ENCODE measurements at places on chromosomes 2 and 18.

GRCh38 chr2:151826737-151827157 is 1.5 kb downstream of the ARL5A start:
- DNase-seq: peak; percentile 44

GRCh38 chr2:2012505-2012904 is 268.2 kb upstream of the PXDN start:
- DNase-seq: no peak

DNA sequence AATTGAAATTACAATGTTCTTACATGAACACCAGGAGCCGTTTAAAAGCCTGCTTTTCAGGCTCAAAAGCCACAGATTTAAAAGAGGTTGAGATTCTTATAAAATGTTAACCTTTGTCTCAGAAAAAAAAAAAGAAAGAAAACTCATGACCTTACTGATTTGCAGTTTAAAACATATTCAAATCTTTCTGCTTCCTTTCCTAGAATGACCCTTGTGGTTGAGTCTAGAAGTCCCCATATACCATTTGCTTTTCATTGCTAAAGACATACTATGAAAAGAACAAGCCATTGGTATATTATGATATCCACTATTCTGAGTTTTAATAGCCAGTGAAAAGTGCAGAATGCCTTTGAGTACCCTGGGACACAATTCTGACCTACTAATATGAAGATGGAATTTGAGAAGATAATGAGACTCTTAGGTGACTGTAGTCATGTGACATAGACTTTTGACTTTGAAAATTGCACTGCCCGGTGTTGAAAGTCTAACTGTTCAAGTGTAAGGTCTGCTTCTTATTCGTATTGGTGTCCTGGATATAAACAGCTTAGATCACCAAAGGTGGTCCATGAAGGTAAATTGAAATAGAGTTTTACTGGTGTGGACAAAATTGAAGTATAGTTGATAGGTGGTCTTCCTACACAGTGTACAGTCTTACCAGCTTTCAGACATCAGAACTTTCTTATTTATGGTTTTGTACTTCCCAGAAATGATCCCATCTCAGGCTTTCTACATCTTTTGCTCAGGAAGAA is 117.0 kb downstream of the DOCK10 start:
- no peak for DNase-seq

- no peak for DNase-seq
Measured at GRCh38 chr18:8828300-8828699, 122.9 kb downstream of the MTCL1 start.

DNA sequence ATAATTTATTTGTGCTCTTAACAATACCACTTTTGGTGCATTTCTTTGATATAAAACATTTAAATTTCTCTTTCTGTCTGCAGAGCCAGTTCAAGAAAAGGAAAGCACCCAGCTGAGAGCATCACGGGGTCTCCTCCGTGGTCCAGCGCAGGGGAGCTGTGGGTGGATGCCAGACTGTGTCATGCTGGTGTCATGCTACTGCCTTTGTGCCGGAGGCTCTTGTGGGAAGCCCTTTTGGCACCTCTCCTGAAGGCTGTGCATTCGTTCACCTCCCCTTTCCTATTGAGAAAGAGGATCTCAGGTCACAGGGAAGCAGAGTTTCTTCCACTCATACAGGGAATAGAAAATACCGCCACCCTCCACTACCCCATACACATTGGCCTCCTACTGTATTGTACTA is 450.4 kb downstream of the GALR1 start:
- DNase-seq: no peak

DNA sequence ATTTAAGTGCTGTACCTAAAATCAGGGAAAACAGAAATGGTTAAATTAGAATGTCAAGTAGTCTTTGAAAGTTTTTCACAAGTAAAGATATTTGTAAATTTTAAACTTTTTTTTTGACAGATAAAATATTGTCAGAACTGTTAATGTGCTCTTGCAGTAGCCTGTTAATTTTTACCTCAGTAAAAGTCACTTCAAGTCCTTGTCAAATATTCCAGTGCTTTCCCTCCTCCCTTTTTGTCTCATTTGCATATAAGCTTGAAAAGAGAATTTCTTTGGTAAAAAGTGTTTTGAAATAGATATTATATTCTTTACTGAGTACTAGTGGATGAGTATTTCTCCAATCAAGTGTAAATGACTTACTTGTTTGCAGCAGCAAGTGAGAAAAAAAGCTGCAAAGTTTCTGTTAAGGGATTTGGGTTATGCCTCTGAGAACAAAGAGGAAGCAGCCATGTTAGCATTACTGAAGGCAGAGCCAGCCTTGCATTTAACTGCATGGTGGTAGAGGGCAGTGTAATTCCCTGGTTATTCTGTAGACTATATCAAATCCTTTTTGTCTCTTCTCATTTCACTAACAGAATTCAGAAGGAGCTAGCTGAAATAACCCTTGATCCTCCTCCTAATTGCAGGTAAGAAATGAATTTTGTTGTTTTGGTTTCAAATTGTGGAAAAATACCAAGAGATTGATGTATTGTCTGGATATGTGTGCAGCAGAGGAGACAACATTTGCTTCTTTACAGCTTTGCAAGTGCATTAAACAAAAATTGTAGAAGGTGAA is 3.2 kb downstream of the UBE2E3 start:
- peak; percentile 83 for DNase-seq

GRCh38 chr2:72750977-72751639 is 74.7 kb downstream of the EXOC6B start:
- no peak for DNase-seq

GRCh38 chr2:8059794-8060193 is 622.1 kb upstream of the ID2 start:
- no peak for DNase-seq

- peak; percentile 15 for DNase-seq
Measured at GRCh38 chr18:67794521-67794920, 278.0 kb upstream of the DSEL start.

GRCh38 chr2:102266204-102266603 is 45.2 kb upstream of the IL1RL1 start:
- DNase-seq: no peak

GRCh38 chr2:217071416-217071815 is 211.6 kb upstream of the TNP1 start:
- no peak for DNase-seq

GRCh38 chr2:24152413-24153197 is 22.2 kb upstream of the FAM228A start:
- DNase-seq: no peak

- DNase-seq: no peak
Measured at GRCh38 chr2:200677721-200678532, 92.1 kb downstream of the AOX1 start.

- DNase-seq: no peak
Measured at GRCh38 chr2:37851828-37852584, 73.1 kb upstream of the RMDN2 start.

DNA sequence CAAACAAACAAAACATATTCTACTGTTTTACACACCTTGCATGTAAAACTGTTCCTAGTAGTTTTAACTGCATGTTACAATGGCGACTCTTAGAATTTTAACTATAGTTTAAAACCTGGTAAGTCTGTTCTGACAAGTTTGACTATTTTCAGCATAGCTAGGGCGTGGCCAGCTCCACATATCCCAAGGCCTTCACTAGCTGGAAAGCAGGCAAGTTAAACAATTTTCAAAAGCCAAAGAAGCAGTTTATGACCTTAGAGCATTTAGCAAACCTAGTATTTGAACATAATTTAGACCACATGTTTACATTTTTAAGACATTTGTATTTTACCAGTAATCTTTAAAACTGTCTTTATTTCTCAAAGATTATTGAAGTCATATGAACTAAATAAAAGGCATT is 402.8 kb upstream of the SYT4 start:
- DNase-seq: no peak

DNA sequence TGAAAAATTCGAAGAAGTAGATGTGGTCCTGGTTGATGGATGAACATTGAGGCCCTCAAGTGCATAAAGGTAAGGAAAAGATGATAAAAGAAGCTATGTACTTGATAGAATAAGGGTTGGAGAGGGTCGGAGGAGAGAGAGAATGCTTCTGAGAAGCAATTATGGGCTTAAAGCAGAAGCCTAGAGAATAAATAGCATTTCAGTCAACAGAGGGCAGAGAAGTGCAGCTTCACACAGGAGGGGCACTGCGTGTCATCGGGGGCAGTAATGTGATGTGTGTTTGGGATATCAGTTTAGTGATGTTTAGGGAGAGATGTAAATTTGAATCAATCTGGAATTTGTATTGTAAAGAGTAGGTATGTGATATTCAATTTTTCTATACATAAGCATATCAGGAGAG is 334.5 kb downstream of the PIK3C3 start:
- peak; percentile 20 for DNase-seq

DNA sequence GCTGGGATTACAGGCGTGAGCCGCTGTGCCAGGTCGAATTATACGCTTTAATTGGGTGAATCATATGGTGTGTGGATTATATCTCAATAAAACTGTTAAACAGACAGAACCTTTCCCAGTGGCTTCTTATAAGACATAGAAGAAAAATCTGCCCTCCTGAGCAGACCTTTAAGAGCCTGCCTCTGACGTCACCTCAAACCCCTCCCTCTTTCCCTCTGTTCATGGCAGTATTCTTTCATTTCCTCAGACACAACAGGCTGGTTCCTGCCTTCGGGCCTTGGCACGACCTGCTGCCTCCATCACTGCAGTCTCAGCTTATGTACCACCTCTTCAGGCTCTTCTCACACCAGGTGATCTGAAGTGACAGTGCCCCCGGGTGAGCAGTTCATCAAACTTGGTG is 14.0 kb upstream of the PDIA6 start:
- DNase-seq: no peak

DNA sequence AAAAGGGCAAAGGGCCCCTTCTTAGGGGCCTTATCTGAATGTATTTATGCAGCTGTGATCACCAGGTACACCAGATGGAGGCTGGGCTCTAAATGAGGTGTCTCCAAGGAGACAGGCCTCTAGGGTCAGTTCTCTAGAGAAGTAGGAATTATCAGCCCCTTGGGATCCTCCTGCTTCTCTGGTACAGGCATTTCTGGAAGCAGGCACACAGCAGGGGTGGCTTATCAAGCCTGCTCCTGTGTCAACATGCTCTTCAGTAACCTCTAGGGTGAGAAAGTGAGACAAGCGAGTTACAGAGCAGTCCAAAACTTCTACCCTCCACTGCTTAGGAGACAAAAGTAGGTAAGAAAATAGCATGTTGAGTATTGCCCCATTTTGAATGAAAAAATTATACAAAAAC is 13.8 kb downstream of the TPGS2 start:
- no peak for DNase-seq

- DNase-seq: no peak
Measured at GRCh38 chr18:36484591-36484990, 187.1 kb downstream of the FHOD3 start.

DNA sequence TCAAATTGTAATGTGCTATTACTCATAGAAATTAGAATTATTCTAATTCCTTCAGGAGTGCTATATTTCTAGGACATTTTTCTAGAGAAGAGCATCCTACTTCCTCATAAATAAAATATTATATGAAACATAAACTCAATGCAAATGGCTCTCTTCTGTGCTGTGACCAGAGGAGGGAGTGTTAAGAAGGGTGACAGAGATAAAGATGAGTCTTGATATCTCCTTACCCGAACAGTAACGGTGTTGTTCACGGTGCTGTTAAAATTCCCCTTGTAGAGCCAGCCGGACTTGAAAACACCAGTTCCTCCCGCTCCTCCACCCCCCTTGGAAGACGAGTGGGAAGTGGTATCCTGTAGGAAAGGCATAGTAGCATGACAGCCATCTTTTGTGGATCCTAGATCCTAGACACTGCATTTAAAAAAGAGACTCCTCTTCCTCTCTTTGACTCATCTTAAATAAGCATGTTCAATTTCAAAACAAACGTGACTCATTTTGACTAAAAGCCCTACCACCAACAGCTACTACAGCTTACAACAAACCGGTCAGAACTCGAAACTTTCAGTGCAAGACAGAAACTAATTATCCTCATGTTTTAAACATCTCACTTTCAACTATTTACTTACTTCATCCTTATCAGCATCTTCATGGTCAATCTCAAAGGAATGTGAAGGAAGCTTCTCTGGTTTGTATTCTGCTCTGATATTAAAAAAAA is 156.3 kb downstream of the DOCK10 start:
- no peak for DNase-seq

- no peak for DNase-seq
Measured at GRCh38 chr2:51071191-51071590, 39.3 kb upstream of the NRXN1 start.

DNA sequence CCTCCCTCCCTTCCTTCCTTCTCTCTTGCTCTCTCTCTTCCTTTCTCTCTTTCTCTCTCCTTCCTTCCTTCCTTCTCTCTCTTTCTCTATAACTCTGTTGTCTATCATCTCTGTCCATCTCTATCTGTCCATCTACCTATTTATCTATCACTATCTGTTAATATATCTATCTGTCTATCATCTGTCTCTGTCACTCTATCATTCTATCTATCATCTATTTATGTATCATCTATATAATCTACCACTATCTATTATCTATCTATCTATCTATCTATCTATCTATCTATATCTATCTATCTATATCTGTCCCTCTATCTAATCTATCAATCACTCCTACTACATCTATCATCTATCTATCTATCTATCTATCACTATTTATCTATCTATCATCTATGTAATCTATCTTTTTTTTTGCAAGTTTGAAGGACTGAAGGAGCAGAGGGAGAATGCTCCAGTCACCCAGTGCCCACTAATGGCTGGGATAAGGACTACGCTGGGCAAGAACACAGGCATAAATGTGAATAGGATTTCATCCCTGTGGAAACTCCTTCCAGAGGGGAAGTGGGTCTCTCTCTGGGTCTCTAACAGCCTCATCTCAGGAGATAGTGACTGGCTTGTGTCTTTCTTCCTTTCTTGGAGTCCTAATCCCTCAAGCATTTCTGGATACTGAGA is 427.0 kb downstream of the LPIN1 start:
- no peak for DNase-seq

DNA sequence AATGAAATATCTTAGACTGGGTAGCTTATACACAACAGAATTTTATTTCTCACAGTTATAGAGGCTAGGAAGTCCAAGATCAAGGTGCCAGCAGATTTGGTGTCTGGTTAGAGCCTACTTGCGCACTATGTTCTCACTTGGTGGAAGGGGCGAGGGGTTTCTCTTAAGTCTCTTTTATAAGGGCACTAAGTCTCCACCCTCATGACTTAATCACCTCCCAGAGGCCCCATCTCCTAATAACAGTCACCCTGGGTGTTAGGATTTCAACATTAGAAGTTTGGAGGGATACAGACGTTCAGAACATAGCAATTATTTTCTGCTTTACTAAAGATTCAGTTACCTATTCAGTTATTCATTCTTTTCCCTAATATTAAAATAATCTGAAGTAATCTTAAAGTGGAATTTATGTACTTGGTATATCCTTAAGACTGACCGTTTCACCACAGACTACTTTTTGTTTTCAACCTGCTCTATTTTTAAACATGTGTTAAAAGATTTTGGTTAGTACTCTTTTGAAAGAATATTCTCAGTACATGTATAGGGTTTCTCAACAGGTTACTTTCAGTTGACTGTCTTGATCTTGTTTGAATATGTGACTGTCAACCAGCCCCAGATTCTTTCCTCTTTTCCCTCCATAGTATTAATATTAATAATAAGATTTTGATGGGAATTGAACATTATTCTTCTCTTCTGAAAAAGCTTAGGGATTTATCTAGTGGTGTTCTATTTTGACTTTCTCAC is 130.0 kb downstream of the TAF4B start:
- DNase-seq: no peak
